Inflammatory macrophage (primary cell): ENCODE measurements at places on chromosomes 5 and 9.
A peak's percentile ranks its signal among the peaks of the same experiment; 100 is the strongest.

DNA sequence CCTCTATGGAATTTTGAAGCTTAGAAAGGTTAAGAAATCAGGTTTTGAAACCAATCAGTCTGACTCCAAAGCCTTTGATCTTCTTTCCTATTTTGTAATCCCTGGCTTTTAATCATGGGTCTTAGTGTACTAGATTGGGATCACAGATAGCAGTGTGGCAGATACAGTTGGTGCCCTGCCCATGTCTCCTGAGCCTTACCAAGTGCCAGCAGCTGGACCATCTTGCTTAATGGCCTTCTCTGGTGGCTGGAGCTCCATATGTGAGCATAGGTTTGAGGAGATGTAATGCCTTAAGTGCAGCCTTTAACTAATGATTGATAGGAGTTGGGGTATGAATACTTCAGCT, 16.7 kb upstream of the RIC1 start:
- no peak for DNase-seq

GRCh38 chr5:6359555-6360322, 18.6 kb downstream of the MED10 start:
- no peak for DNase-seq

DNA sequence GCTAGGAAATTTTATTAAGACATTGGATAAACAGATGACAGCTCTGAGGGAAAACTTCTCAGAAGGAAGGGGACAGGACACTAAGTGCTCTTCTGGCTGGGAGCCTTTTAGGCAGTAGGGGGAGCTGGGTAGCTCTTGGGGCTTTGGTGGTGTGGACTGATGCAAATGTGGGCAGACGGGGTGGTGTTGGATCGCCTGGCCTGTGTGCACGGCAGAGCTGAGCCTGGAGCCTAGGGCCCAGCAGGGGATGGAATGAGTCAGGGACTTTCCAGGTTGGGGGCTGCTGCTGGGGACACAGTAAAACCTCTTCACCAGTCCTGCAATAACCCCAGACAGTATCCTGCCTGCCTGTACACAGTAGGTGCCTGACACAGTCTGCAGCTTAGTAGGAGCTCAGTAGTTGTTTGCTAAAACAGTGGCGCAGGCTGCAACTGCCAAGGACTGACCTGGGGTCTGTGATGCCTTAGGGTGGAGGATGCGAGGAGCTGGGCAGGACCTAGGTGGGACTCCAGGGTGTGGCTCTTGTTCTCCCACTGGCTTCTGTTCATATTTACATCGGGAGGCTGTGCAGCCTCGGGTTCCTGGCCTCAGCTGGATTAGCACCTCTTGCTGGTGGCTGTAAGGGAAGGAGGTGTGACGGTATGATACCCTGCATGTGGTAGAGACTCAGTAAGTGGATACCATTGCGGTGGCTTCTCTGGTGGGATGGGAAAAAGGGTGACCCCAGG, 83.8 kb downstream of the DAB2IP start:
- DNase-seq = no peak

- no peak for DNase-seq
Measured at GRCh38 chr9:74358959-74359358, 138.2 kb upstream of the RORB start.

DNA sequence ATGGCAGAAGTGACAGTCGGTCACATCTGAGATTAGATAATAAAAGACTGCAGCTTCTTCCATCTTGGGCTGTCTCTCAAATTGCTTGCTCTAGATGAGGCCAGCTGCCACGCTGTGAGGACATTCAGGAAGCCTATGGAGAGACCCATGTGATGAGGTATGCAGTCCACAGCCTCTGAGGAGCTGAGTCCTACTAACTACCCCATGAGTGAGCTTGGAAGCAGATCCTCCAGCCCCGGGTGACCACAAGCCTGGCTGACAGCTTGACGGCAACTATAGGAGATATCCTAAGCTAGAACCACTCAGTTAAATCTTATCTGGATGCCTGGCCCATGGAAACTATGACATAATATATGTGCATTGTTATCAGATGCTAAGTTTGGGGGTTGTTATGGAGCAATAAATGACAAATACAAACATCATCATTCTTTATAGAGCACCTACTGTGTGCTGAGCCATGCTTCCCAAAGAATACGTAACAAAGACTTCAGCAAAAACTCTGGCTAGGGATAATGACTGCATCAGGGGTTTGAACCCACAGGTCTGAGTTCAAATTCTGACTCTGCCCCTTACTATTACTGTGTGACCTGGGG, 26.7 kb downstream of the KCNV2 start:
- no peak for DNase-seq

- DNase-seq = no peak
Measured at GRCh38 chr5:61281686-61282085, 50.4 kb upstream of the ZSWIM6 start.

DNA sequence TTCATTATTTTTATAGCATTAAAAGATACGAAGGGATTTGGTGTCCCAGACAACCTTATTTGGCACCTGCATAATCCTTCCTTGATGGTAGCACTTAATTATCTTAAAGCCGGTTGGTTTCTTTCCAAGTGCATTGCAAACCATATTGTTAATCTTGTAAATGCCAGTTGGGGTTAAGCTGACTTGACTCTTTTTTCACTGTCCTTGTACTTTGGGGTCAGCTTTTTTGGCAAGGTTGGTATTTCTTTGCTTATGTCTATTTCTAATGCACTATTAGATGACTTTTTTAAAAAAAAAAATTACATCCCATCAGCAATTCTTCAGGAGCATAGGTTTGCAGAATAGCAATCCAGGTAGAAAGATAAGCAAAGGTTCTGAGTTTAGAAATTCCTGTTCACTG, 466.8 kb upstream of the TLE4 start:
- DNase-seq = no peak

DNA sequence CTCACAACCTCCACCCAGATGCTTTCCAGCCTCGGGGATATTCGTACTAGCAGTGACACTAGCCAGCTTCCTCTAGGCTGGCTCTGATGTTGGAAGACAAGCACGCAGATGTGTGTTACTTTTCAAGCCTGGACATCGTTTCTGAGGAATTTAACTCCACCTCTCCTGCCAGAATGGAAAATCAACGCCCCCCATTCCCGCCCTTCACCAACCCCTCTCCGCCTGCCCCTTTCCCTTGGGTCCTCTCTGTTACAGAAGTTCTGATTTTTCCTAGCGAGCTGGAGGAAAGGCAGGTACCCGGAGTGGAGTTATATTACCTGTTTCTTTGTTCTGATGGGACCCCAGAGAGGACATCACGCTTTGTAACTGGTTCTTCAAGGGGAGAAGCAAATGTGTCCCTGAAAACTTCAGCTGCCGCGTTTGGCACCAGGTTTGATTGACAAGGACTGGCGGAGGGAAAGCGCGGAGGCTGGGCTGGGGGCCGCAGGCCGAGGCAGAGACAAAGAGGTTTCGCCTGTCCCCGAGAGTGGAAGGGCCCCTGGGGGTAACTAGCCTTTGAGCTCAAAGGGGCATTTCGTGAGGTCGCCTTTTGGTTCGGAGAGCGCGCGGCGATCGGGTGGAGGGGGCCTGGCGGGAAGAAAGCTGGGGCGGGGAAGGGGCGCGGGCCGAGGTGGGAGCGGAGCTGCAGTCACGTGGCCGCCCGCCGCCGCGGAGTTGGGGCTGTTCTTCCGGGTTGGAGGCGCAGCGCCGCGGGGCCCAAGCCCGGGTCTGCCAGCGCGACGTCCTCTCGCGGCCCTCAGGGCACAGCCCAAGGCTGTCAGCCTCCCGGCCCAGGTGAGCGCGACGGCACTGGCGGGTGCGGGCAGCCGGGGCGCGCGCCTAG, at the start of gene NNT:
TSS of gene NNT (plus strand) at position 720 of the 883 bp plus-strand sequence. CDS start 6,016 bp downstream, outside the sequence.
- DNase-seq = peak; percentile 44

GRCh38 chr5:9878206-9878605, 248.1 kb upstream of the TAS2R1 start:
- no peak for DNase-seq

- DNase-seq = no peak
Measured at GRCh38 chr5:68960456-68960855, 133.4 kb upstream of the SLC30A5 start.

GRCh38 chr9:14797435-14797834, 74.9 kb upstream of the CER1 start:
- no peak for DNase-seq

- no peak for DNase-seq
Measured at GRCh38 chr9:112914524-112914923, 23.8 kb upstream of the SLC46A2 start.

DNA sequence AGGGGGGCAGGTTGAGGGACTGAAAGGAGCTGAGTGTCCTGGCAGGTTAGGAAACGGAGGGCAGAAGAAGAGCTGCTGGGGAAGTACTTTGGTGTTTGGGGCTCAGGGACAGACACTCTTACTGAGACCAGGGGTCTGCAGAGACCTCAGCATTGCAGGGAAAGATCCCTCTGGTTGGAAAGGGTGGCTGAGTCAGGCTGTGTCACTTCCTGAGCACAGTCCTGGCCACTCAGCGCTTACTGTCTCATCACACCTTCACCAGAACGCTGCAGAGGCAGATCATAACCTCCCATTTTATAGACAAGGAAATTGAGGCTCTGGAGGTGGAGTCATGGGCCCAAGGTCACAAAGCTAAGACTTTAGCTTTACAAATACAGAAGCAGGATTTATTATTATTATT, 54.3 kb downstream of the LMX1B start:
- no peak for DNase-seq

DNA sequence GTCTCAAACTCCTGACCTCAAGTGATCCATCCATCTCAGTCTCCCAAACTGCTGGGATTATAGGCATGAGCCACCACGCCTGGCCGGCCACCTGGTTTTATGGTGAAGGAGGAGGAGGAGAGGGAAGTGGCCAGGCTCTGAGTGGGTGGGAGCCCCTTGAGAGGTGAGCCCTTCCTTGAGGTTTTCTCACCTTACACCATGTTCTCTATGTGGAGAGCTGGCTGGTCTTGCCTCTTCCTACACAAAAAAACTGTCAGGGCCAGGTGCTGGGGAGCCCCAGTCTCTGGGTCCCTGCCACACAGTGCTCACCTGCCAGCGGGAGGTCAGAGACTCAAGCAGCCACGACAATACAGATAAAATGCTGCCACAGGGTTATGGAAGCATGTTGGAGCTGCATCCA, 18.1 kb downstream of the SWI5 start:
- DNase-seq = no peak

GRCh38 chr5:59371525-59372127, 521.9 kb downstream of the PDE4D start:
- DNase-seq = no peak

- no peak for DNase-seq
Measured at GRCh38 chr5:81408496-81408895, 14.6 kb upstream of the ACOT12 start.

DNA sequence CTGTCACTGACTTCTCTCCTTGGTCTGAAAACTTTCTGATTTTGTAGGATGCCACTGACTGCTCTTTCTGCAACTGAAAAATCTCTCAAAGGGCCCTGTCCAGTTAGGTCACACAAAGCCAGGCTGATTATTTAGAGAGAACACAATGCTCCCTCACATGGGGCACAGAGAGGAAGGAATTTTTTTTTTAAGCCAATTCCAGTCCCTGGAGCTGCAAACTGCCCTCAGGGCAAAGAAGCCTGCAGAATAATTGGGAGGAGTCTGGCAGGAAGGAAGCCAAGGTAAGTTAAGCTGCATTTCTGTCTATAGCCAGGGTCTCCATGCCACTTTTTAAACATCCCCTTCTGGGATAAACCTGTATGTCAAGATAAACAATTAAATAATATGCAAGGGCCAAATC, 305.5 kb downstream of the ZSWIM6 start:
- no peak for DNase-seq
